Mesenteric fat pad (tissue), 1 donor: ENCODE measurements at places on chromosomes 2 and 18. TPM values are rescaled to one million over a fixed set of nuclear protein-coding genes. Genes with fewer than 3 reads are reported as not detected.

GRCh38 chr2:11354363-11355154, 10.1 kb upstream of the ROCK2 start:
- no peak for DNase-seq

DNA sequence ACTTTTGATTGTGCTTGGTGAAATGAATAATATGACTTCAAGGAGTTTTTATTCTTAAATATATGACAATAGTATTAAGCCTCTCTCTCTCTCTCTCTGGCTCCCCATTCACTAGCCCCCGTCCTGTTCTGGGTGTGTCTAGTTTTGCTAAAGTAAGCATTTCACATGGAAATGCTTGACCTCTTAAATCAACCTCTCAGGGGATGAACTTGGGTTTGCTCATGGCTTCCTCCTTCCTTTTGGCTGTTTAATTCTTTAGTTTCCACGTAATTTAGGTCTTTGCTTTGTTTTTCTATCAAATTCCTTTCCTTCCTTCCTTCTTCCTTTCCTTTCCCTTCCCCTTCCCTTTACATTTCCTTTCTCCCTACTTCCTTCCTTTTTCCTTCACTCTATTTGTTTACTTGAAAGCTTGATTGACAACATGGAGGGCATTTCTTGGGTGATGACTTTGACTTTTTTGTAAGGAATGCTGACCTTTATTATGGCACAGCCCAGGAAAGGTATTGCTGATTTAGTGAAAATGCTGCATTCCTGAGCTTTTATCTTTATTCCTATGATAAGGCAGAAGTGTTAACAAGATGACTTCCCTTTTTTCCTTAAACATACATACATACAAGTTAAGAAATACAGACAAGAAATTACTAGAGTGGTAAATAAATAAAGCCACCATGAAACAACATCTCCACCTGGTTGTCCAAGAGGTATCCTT, 3.6 kb downstream of the DPP4 start:
- DNase-seq: no peak

DNA sequence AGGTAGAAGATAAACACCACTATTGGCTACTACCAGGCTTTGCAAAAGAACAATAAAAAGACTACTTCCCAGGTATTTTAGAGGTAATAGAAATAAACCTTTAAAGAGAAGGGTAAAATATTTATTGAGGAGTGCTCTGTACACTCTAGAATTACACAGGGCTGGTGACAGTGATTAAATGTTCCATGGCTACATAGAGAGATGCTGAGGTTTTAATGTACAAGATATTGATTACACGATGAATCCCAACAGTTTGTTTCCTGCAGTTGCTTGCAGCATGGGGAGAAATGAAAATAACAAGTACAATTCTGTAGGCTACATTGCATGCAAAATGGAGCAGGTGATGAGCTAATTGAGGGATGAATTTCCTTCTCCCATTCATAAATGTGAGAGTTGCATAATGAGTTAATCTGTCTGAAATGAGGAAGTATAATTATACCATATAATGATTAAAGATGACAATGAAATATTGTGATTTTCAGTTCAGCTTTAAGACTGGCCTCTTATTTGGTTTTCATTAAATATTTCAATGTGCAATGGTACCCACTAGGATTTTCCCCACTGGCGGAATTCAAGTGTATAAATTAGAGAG, 266.1 kb downstream of the SOCS6 start:
- DNase-seq: no peak

- DNase-seq: no peak
Observed at GRCh38 chr2:69453475-69454129, 16.4 kb upstream of the NFU1 start.

DNA sequence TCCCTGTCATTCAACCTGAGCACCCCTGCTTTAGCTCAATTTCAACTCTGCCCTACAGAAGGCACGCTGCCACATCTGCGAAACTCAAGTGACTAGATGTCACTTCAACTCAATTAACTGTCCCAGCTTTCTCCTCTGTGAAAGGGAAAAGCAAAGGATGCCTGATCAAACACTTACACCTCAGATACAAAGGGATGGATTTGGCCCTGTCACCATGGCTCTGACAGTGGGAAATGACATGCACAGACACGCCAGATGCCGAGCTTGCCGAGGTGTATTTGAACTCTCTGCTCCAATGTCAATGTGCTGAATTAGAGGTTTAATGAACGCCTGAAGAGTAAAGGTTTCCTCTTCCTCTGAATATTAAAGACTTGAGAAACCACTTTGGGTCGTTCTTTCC, 481.1 kb downstream of the CBLN2 start:
- DNase-seq: no peak

DNA sequence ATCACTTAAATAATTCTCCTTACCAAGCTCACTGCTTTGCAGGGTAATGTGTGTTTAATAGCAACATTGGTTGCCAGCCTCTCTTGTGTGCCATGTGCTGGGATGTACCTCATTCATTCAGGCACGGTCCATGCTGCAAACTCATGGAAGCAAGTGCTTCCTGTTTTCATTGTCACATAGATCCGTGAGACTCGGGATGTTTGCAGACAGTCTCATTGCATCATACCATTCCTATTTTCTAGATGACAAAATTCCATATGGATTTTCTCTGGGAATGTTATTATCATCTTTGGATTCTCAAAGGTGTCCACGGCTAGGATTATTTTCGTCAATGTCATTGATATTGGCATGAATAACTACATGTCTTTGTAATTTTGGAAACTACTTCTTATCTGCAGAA, 60.0 kb upstream of the HDAC4 start:
- DNase-seq: no peak

DNA sequence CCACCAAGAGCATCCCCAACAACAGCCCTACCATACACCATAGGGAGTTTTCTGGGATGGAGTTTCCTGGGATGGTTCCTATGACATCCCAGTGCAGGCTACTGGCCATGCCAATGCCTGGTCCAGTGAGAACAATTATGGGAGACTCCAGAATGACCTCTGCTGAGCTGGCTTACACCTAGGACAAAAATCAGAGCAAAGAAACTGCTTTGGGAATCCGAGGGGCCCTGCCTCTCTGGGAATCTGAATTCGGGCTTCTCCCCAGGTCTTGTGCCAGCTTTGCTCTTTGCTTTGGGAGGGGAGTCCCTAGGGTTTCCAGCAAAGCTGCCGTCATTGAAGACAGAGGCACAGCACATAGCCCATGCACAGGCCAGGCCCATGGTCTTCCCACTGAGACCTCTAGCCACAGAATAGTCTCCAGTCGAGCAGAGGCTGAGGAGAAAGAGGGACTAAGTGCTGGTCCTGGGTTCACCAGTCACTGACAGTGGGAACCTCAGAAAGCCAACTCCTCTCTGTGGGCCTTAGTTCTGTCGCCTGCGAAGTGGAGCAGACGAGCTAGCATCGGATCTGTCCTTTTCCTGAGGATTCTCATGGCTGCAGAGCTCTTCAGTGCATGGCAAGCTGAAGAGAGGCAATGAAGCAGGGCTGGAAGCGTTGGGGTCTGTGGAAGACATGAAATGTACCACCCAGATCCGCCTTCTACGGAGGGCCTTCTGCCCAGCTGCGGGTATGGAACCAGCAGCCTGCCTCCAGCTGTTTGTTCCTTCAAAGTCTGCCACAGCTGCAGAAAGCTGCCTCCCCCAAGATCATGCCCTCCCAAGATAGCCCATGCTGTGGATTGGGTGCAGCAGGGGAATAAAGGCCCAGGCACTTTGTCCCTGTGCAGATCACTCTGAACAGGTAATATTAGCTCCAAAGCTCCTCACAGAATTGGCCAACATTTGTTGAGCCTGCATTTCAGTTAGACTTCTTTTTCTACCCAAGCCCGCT, 11.2 kb upstream of the LBH start:
- DNase-seq: peak; percentile 67

DNA sequence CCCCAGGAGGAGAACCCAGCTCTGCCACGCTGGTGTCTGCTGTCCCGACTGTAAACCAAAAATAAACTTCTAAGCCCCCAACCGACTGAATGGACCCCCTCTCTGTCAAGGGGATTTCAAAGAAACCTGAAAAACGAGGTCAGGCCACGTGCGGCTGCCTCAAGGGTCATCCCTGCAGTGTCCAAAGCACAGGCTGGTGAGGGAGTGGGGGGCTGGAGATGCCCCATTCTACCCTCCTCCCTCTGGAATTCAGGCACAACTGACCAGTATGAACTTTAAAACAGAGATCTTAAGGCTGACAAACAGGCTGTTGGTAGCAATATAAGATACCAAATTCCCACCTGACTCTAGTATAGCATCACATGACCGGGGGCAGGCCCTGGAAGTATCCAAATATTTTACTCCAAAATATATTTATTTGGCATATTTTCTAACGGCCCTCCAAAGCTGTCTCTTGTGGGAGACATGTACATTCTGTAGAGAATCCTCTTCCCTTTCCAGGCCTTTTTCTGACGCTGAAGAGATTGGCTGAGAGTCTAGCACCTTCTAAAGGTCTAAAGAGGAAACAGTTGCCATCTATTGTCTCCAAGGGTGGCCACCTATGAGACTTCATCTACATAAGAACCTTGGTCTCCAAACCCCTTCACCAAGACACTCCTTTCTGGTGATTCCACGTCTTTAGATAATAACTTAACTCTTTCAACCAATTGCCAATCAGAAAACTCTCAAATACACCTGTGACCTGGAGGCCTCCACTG, 40.4 kb upstream of the CTDP1 start:
- DNase-seq: no peak

- no peak for DNase-seq
Observed at GRCh38 chr18:76102156-76102555, 392.9 kb downstream of the ZNF516 start.

- no peak for DNase-seq
Observed at GRCh38 chr2:217520356-217521010, 482.3 kb downstream of the TNS1 start.

- no peak for DNase-seq
Observed at GRCh38 chr18:6543330-6543908, 128.7 kb upstream of the L3MBTL4 start.

DNA sequence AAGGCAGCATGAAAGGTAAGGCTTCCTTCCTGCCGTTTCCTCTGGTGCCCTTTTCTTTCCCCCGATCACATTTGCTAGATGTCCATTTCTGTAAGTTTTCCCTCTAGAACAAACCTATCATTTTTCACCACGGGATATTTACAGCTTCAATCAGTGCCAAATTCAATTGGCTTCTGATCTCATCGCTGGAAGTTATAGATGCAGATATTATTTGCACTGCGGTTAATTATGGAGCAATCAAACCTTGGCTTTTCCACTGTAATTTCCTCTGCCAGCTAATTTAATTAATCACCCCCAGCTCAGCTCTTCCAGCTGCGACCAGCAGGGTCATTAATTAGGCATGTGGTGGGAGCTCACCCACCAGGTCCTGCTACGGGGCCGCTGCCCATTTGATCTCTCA, 86.1 kb downstream of the GBX2 start:
- DNase-seq: no peak

DNA sequence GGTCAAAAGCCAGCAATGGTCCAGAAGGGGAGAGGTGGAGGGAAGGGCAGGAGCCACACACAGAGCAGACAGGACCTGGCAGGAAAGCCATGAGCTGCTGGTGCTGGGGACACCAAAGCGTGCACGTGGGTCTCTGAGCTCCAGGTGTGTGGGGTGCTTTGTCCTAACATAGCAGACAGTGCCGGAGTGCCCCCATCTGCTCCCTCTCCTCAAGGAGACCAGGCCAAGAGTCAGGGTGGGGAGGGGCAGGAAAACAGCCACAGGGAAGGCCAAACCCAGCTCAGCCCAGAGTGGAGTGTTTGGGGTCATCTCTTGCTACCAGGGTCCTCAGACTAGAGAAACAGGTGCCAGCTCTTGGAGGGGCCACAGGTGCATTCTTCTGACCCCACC, 4.2 kb upstream of the GPC1 start:
- DNase-seq: peak; percentile 81

DNA sequence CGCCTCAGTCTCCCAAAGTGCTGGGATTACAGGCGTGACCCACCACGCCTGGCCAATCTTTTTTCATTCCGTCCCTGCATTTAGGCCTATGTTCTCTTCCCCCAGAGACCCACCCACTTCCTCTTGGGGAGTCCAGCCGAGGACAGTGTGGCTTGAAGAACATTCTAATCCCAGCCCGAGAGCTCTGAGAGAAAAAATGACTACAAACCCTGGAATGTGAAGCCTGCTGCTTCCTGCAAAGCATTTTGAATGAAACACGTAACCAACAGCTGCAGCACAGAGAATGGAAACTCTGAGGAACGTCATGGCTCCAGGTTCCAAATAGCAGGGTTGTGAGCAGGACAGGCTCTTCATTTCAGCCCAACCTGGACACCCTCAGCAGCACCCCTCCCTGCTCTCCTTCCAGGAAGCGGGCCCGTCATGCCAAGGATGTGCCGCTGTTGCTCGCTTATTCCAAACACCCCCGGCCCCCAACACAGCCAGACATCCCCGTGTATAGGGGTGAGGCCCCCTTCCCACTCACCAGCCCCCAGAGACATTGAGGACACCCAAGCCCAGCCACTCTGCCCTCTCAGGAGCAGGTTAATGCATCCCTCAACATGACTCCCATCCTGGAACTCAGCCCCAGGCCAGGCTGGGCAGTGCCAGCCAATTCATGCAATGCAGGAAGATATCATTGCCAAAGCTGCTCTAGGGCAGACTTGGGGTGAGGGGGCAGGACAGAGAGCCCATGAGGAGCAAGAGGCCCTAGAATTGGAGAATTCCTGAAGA, 139.8 kb downstream of the ZFP36L2 start:
- peak; percentile 90 for DNase-seq

GRCh38 chr2:180676520-180677025, 303.8 kb upstream of the UBE2E3 start:
- DNase-seq: no peak

- no peak for DNase-seq
Observed at GRCh38 chr2:127082974-127083373, 24.0 kb downstream of the BIN1 start.

GRCh38 chr2:200396781-200397242, 90.3 kb downstream of the SPATS2L start:
- DNase-seq: no peak

DNA sequence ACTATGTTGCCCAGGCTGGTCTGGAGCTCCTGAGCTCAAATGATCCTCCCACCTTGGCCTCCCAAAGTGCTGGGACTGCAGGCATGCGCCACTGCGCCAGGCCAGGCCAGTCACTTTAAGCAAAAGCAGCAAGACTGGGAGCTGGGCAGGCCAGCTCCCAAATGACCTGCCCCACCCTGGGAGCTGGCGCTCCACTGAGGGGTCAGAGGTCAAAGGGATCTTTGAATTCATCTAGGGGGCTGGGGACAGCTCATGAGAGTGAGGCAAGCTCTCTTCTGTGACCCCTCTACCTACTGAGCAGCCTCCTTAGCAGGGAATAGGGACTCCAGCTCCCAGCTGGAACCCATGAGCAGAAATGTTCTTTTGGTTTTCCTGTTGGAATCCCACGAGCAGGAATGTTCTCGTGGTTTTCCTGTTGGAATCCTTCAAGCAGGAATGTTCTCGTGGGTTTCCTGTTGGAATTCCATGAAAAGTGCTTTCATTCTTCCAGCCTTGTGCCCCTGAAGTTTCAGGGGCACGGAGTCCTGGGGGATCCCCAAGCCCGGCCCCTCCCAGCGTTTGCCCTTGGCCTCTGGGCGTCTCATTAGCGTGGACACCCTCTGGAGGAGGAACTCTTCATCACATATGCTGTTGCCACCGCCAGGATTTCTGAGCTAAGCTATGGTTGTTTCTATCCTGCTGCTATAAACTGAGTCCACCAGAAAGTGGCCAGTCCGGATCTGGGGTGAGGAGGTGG, 162.0 kb upstream of the HAAO start:
- no peak for DNase-seq

GIGYF2 gene
- total RNA-seq: 74.5 TPM

BMPR2 gene
- 74.9 TPM for total RNA-seq

ZSCAN30 gene
- total RNA-seq: 13.2 TPM

THUMPD2 gene
- total RNA-seq: 7.9 TPM

HAAO gene
- total RNA-seq: 2.8 TPM

CCDC102B gene
- 10.7 TPM for total RNA-seq

AAMP gene
- total RNA-seq: 89.7 TPM

FN1 gene
- total RNA-seq: 217 TPM

RGPD4 gene
- not detected for total RNA-seq

EPB41L3 gene
- 249 TPM for total RNA-seq
